ENCODE measurements at places on chromosomes 7 and 10.

- no peak for DNase-seq
Observed at GRCh38 chr7:28688174-28688573, 270.0 kb downstream of the TRIL start.

DNA sequence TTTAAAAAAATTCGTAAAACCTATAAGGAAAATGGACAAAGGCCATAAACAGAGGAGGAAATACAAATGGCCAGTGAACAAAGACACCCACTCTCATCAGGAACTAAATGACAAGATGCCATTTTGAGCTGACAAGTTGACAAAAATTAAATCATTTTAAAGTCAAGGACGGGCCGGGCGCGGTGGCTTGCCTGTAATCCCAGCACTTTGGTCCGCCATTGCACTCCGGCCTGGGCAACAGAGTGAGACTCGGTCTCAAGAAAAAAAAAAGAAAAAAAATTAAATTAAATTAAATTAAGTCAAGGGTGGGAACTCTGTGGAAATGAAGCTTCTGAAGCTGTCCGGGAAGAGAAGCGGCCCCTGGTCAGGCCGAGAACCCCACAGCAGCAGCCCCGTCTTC is 1.2 kb upstream of the NOM1 start:
- DNase-seq, result no peak

- no peak for DNase-seq
Observed at GRCh38 chr7:132508724-132509353, 67.4 kb downstream of the PLXNA4 start.

DNA sequence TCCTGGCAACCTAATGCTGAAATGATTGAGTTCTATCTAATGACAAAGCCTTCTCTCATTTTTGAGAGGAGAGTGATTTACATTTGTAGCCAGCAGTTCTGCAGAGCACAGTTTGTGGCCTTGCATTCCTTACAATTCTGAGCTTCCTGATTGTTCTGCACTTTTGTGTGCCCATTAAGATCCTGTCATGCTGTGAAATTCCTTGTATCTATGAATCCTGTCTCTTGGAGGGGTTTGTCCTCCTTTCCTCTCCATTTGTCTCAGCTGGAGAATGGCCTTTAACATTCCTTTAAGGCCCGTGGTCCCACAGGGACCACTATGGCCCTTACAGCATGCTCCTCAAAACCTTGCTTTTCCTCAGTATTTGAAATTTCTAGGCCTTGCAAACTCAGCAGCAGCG is 10.4 kb downstream of the KLHL7 start:
- no peak for DNase-seq

GRCh38 chr7:82443036-82443546 is 486 bp downstream of the CACNA2D1 start:
- no peak for DNase-seq

DNA sequence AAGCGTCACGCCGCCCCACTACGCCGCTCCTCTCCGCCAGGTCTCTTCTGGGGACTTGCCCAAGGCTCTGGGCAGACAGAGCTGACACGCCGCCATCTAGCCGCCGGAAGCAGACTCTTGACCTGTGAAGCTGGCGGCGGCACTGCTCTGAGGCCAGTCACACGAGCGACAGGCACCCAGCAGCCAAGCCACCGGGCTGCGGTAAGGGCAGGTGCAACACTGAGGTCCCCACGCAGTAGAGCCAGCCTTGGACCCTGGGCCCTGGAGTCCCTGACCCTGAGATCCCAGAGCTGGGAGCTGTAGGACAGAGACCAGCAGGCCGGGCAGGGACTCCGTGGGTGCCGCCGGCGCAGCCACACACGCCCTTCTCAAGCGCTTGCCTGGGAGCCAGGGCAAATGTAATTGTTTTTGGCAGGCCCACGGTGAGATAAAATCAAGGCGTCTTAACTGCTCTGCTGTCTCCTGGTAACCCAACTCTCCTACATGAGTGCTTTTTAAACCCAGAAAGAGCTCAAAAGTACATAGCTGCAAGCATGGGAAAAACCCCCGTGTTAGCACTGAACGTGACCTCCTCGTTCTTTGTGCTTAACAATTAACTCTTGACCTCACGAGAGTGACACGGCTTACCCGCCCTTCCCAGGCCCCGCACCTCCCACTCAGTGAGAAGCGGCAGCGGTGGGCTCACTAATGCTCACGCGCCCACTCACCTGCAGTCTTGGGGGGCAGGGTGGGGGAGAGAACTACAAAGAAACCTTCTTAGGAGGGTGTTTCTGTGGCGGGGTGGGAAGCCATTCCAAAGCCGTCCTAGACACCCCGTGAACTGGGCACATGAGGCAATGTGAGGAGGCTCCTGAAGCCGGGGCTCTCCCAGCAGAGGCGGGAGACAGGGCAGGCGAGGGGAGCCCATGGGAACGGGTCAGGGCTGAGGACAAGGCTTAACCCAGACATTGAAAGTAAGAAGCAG is 8.5 kb downstream of the GPER1 start:
- DNase-seq, result no peak

GRCh38 chr10:105827133-105827532 is 1186.0 kb downstream of the SORCS3 start:
- no peak for DNase-seq

DNA sequence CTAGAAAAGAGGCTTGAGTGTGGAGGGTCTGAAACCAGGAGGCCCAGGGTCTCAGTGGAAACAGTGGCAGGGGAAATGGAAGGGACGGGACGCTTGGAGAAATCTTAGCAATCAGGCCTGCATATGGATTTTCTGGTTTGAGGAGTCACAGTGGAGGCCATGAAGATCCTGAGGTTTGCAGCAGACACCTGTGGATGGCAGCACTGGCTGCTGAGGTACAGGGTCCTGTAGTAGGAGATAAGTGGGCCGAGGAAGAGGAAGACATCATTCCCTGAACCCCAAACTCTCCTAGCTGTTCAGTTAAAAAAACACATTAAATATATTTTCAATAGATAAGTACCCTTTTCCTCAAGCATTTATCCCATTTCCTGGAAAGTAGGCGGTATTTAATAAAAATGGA is 208.8 kb upstream of the IGFBP3 start:
- DNase-seq, result no peak

GRCh38 chr7:45698303-45699014 is 124.3 kb downstream of the ADCY1 start:
- no peak for DNase-seq

- DNase-seq, result no peak
Observed at GRCh38 chr10:25159591-25159990, 15.2 kb upstream of the GPR158 start.

GRCh38 chr7:88771417-88771816 is 11.9 kb downstream of the ZNF804B start:
- no peak for DNase-seq

- DNase-seq, result no peak
Observed at GRCh38 chr7:7972128-7972527, 3.5 kb downstream of the GLCCI1 start.

GRCh38 chr7:19369182-19369581 is 224.0 kb upstream of the FERD3L start:
- no peak for DNase-seq

GRCh38 chr7:77367976-77368375 is 48.2 kb downstream of the GSAP start:
- no peak for DNase-seq

- DNase-seq, result no peak
Observed at GRCh38 chr7:135828604-135829003, 80.0 kb upstream of the FAM180A start.

GRCh38 chr10:72031706-72032105 is 56.6 kb downstream of the SPOCK2 start:
- DNase-seq, result no peak

GRCh38 chr7:147509541-147510200 is 1080.9 kb upstream of the C7orf33 start:
- DNase-seq, result no peak

DNA sequence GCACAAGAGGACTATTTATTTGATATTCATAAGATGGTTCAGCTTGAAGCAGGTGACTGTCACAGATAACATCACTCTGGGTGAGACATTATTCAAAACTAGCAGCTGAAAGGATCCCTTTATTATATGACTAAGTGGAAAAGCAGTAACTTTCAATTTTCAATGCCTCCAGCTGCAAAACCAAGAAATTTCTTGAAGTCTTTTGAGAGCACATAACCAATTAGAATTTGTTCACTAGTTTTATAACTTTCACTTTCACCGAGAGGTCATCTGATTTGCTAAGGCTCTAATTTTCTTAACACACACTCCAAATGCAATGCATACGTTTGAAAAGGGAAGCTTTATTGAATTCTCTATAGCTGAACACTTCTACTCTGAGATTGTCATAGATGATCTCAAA is 88.6 kb upstream of the KLF14 start:
- no peak for DNase-seq

DNA sequence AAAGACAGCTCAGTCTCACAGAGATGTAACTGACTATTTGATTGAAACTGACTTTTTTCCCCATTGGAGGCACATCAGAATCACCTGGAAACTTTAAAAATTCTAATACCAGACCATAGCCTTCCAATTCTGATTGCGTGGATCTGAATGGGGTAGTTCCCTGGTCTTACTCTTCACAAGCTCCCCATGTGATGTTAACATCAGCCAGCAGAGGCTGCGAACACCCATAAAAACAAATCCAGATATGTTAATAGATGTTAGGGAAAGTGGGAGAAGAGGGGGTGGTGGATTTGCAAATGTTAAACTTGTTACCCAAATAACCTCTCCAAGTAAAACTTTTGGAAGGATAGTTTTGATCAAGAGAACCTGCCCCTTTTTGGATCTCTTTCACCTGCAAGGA is 1133.4 kb downstream of the CNTNAP2 start:
- DNase-seq, result no peak

- no peak for DNase-seq
Observed at GRCh38 chr7:134553976-134554375, 5.1 kb downstream of the AKR1B15 start.

DNA sequence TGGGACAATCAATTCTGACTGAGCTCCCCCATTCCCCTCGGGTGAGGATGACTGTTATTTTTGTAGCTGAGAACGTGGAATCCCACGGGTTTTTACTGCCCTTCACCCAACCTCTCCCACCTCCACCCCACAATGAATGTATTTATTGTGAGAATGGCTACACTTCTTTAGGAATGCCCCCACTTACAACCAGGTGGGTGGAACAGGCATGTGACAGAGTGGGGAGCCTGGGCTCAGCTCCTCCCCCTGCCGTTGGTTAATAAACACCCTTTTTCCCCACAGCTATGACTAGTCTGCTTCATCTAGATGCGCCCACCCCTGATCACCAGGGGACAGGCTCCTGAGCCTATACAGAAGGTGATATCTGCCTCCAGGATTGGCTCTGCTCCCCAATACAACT is 2.0 kb downstream of the MRPL43 start:
- no peak for DNase-seq

GRCh38 chr10:113550365-113550764 is 2.5 kb upstream of the HABP2 start:
- no peak for DNase-seq

- DNase-seq, result no peak
Observed at GRCh38 chr7:78752554-78752953, 700.9 kb downstream of the MAGI2 start.

DNA sequence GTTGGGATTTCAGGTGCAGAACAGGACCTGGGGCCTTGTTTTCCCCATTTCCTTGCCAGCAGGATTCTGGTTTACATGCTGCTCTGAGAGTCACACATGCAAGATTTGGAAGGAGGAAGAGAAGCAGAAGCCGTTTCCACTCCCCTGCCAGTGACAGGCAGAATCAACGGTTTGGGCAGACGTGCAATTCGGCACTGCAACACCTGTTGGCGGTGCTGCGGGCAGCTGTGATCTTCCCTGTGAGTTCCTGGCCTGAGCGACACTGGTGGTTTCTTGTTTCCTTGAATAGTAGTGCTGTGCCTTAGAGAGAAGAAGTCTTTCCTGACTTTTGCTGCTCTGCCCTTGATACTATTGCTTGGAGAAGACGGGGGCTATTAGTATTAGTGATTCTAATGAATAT is 1126.2 kb downstream of the TYW1 start:
- no peak for DNase-seq

DNA sequence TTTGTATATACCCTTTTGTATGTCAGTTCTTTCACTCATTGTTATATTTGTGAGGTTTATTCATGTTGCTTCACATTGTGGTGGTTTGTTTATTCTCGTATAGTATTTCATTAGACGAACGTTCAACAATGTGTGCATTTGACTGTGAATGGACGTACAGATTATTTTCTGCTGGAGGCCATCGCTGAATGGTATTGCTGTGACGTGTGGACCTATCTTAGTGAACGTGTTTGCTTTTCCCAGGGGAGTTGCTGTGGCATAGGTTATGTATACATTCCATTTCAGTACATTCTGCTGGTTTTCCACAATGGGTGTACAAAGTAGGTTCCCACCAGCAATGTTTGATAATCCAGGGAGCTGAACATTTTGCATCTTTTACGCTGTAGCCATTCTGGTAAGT is 31.1 kb upstream of the PLEKHS1 start:
- DNase-seq, result no peak

DNA sequence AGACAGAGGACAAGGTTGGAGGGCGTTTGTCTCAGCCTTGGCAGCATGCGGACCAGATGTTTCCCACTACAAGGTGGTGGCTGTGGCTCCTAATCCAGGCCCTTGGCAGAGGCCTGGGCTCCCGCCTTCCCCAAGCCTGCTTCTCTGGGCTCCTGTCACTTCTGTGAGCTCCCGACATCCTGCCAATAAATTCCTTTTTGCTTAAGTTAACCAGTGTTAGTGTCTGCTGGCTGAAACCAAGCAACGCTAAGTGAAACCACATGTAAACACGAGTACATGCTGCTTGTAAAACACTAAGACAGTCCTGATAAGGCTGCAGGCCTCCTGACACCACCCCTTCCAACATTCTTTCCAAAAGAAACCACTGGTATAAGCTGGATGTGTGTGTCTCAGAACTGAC is 263.6 kb upstream of the ZMIZ1 start:
- DNase-seq, result no peak

DNA sequence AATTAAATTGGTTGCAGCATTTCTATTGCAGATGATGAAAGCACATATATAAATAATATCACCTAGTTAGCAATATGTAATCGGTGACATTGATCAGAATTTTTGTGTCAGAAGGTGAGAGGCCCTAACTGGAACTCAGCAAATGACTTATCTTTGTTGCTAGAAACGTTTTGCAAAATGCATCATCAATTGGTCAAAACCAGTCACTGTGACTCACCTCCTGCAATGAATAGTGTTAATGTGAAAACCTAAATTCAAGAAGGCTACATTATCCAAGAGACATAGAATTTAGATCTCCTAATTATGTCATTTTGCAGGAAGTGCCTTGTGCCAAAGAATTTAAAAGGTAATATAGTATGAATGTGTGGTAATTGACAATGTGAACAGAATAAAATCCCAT is 9.8 kb upstream of the PNLIPRP3 start:
- no peak for DNase-seq

Data from stimulated activated CD4-positive, alpha-beta T cell treated with anti-CD3 and anti-CD28 coated beads, TNF-alpha, amount 100 ng/mL, for 1 hour (primary cell).